Testis (tissue), 5 donors: ENCODE measurements at places on chromosomes 3 and 15.

DNA sequence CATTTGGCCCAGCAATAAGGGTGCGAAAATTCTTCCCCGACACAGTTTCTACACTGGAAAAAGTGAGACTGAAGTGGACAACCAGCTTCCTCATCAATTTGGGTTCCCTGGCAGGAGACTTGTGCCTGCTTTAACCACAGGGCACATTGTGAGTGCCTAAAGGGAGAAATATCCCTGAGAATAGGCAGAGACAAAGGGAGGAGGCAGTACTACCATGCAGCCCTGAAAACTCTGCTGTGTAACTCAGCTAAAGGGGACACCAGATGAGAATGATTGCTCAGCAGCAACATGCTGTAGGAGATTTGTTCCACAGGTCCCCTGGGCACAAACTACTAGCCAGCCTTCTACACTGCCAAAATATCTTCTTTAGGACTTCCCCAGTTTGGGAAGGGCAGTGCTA is 15.6 kb upstream of the KPNA4 start:
- no peaks in the 10 kb centered on the region for H3K4me1 ChIP-seq
- no peak overlapping the region for H3K27ac ChIP-seq
- H3K36me3 ChIP-seq = no peaks in the 10 kb centered on the region
- no peak for DNase-seq
- no peaks in the 10 kb centered on the region for H3K27me3 ChIP-seq

DNA sequence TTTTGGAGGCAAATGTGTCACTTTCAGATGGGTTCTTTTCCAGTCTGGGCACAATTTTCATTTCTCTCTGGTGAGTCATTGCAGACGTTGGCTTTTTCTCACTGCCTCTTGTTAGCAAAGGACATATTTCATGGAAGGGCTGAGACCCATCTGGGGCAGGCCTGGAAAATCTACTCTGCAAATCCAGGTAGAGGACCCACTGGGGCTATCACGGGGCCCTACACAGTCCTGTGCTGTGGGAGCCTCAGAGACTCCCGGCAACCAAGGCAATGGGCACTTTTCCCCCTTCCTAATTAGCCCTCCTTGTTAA is 58.0 kb downstream of the HRH1 start:
- H3K4me3 ChIP-seq = no peak overlapping the region
- no peaks in the 10 kb centered on the region for H3K27me3 ChIP-seq
- no peaks in the 10 kb centered on the region for H3K36me3 ChIP-seq
- no peak for DNase-seq
- H3K4me1 ChIP-seq = no peaks in the 10 kb centered on the region

GRCh38 chr3:50486219-50486888 is 17.1 kb downstream of the CACNA2D2 start:
- no peak for DNase-seq
- no peaks in the 10 kb centered on the region for H3K36me3 ChIP-seq
- H3K4me3 ChIP-seq = no peak overlapping the region
- no peaks in the 10 kb centered on the region for H3K27me3 ChIP-seq
- no peak overlapping the region for H3K27ac ChIP-seq

GRCh38 chr3:155555479-155556060 is 189.3 kb downstream of the PLCH1 start:
- no peak overlapping the region for H3K4me3 ChIP-seq
- no peaks in the 10 kb centered on the region for H3K27me3 ChIP-seq
- H3K27ac ChIP-seq = no peak overlapping the region
- DNase-seq = no peak

- no peak overlapping the region for H3K4me3 ChIP-seq
- no peaks in the 10 kb centered on the region for H3K4me1 ChIP-seq
- DNase-seq = no peak
- H3K27me3 ChIP-seq = no peaks in the 10 kb centered on the region
These were observed 365.5 kb downstream of the GBE1 start for GRCh38 chr3:81395739-81396513.

DNA sequence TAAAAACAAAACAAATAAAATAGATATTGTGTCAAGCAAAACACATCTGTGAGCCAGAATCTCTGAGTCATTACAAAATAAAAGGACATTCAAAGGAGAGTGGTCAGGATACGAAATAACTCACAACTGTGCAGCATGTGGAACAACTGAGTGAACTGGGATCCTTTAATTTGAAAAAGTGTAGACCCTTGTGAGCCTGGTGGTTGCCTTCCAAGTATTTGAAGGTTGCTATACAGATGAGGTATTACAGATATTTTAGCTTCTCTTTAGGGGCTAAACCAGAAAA is 26.7 kb downstream of the KCNMB2 start:
- no peak for DNase-seq
- H3K4me3 ChIP-seq = no peak overlapping the region
- no peaks in the 10 kb centered on the region for H3K4me1 ChIP-seq
- H3K27ac ChIP-seq = no peak overlapping the region
- no peaks in the 10 kb centered on the region for H3K36me3 ChIP-seq

DNA sequence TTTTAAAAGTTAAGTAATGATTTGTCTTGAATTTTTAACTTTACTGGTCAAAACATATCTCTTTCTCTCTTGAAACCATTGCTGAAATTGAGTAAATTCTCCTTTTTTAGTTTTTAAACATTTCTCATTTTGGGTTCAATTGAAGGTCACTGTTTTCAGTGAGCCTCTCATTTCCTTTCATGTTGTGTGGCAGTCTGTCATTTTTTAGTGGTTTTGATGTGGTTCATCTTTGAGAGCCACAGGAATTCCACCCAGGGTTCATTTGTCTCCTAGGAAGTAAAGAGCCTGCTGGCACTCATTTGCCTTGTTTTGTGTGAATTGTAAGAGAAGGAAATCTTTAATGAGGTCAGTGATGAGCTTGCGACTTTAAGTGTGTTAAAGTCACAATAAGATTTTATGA is 10.4 kb downstream of the CLDN11 start:
- peak overlapping the region; percentile 16 for H3K27ac ChIP-seq
- no peak overlapping the region for H3K4me3 ChIP-seq
- H3K36me3 ChIP-seq = no peaks in the 10 kb centered on the region
- H3K27me3 ChIP-seq = no peaks in the 10 kb centered on the region
- no peak for DNase-seq

DNA sequence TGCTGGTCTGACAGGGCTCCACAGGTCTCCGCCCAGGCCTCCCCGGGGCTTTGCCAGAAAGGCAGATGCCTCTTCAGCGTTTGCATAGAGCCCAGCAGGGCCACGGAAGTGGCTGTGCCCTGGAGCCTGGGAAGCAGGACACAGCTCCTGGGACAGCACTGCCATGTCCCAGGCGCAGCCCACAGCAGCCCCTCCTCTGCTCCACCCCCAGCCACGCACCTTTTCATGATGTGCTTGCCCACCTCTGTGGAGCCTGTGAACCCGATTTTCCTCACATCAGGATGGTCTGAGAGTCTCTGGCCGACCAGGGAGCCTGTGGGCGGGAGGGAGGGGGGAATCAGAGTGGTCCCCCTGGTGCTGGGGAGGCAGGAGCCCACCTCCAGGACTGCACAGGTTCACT is 33.9 kb upstream of the SLC41A3 start:
- H3K4me1 ChIP-seq = no peaks in the 10 kb centered on the region
- no peak for DNase-seq
- H3K4me3 ChIP-seq = no peak overlapping the region
- no peaks in the 10 kb centered on the region for H3K27me3 ChIP-seq

DNA sequence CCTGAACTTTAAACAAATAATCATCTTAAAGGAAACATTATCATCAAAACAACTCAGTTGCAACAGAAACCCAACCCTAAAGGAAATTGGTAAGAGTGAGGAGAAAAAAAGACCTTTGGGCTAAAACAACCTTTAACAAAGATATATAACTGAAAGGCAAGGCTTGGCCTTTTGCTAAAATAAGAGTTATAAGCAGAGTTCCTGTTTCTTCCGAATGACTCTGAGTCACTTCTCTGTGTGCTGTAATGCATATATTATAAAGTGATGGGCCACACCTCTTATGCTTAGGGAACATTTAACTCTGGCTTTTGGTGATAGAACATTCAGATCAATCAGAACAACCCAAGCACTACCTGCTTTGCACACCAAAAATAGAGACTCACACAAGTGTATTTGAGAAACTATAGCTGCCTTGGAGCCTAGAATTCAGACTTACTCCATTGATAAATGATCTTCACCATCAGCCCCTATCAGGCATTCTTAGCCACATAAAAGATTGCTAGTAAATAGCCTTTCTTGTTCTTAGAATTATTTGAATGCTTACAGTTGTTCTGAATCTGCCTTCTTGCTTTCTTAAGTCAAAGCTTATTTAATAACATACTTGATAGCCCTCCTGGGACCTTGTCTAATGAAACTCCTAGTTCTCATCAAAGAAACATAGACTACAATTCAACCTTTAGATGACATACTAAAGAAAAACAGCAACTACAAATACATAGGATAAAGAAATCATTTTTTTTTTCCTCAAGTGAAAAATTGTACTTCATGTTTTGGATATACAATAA is 294.2 kb upstream of the SEMA6D start:
- H3K4me3 ChIP-seq = no peak overlapping the region
- H3K36me3 ChIP-seq = no peaks in the 10 kb centered on the region
- H3K27ac ChIP-seq = no peak overlapping the region
- no peak for DNase-seq
- H3K27me3 ChIP-seq = no peaks in the 10 kb centered on the region

GRCh38 chr15:48507416-48508065 is 138.0 kb downstream of the FBN1 start:
- DNase-seq = peak; percentile 51
- H3K27ac ChIP-seq = no peak overlapping the region
- H3K36me3 ChIP-seq = no peaks in the 10 kb centered on the region
- H3K27me3 ChIP-seq = no peaks in the 10 kb centered on the region
- H3K4me1 ChIP-seq = no peaks in the 10 kb centered on the region
- no peak overlapping the region for H3K4me3 ChIP-seq

DNA sequence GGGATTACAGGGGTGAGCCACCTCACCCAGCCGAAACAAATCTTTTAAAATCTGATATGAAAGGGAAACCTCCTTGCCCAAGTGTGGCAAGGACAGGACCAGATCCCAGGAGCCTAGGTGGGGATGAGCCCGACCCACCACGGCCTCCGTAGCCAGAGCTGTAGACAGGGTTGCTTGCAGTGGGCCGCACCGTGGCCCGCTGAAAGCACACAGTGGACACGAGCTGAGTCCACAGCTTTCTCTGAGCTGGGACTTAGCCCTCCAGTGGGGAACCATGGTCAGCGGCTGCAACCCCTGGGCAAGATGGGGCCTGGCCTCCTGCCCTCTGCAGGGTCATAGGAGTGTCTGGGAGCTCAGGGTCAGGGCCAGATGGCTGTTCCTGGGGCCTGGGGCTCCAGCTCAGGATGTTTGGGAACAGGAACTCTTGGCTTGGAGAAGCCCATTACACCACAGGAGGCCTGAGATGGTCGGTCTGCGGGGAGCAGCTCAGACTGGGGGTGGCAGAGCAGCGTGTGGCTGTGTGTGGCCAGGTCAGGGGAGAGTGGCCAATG is 24.7 kb downstream of the GP9 start:
- H3K36me3 ChIP-seq = no peaks in the 10 kb centered on the region
- DNase-seq = no peak
- peaks cover 6% of the 10 kb centered on the region for H3K4me1 ChIP-seq
- H3K27ac ChIP-seq = no peak overlapping the region
- H3K27me3 ChIP-seq = no peaks in the 10 kb centered on the region

GRCh38 chr3:155491696-155492095 is 198.2 kb upstream of the STRIT1 start:
- H3K27ac ChIP-seq = no peak overlapping the region
- H3K4me1 ChIP-seq = no peaks in the 10 kb centered on the region
- no peak for DNase-seq
- H3K36me3 ChIP-seq = no peaks in the 10 kb centered on the region
- H3K27me3 ChIP-seq = no peaks in the 10 kb centered on the region

DNA sequence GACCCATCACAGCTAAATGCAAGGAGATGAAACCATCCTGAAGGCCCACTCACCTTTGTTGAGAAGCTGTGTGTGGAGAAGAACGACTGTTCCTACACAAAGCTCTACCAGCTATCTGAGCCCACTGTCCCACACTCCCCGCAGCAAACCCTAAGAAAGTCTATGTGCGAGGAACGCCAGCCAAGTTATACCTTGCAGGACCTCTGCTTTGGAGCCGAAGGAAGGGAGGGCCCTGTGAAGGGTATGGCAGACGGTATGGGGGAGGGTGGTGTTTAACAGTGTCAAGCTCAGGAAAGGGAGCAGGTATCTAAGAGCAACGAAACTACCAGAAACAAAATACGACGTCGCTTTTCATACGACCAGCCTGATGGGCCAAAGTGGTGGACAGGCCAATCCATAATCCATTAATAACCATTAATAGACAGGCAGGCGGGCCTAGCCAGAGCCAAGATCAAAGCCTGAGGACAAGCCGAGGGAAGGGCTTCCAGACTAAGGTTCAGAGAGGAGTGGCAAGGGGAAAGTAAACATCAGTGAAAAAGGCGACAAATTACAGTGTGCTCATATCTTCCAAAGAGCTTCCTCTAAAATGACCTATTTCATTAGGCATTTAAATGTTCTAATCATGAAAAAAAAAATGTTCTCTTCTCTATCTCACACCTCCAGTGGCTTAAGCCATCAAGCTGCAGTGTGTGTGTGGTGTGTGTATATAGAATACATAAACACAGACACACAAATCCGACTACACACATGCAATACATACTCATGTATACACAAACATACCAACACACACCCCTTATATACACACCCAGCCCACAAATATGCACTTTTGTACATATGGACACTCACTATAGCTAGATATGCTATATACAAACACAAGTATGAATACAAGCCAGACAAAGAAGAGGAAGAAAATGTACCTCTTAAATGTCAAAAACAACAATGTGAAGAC is 43.9 kb downstream of the PTPN23 start:
- DNase-seq = no peak
- H3K4me1 ChIP-seq = peaks cover 37% of the 10 kb centered on the region
- no peaks in the 10 kb centered on the region for H3K27me3 ChIP-seq
- no peak overlapping the region for H3K4me3 ChIP-seq

GRCh38 chr15:90062023-90062442 is 40.2 kb downstream of the IDH2 start:
- H3K4me1 ChIP-seq = peaks cover 19% of the 10 kb centered on the region
- H3K36me3 ChIP-seq = no peaks in the 10 kb centered on the region
- DNase-seq = no peak
- no peak overlapping the region for H3K4me3 ChIP-seq
- no peaks in the 10 kb centered on the region for H3K27me3 ChIP-seq

DNA sequence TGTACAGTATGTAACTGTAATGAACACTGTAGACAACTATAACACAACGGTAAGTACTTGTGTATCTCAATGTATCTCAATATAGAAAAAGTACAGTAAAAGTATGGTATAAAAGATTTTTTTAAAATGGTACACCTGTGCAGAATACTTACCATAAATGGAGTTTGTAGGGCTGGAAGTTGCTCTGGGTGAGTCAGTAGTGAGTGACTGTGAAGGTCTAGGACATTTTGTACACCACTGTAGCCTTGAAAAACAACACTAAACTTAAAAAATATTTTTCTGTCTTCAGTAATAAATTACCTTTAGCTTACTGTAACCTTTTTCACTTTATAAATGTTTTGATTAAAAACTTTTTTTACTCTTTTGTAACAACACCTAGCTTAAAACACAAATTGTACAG is 142.9 kb downstream of the ATG7 start:
- no peaks in the 10 kb centered on the region for H3K27me3 ChIP-seq
- H3K36me3 ChIP-seq = no peaks in the 10 kb centered on the region
- H3K4me3 ChIP-seq = no peak overlapping the region
- H3K4me1 ChIP-seq = no peaks in the 10 kb centered on the region
- no peak overlapping the region for H3K27ac ChIP-seq
- DNase-seq = no peak
